ENCODE measurements at places on chromosomes 13 and 19. TPM values are rescaled to one million over a fixed set of nuclear protein-coding genes. Genes with fewer than 3 reads are reported as not detected.
A peak's percentile ranks its signal among the peaks of the same experiment; 100 is the strongest.

DNA sequence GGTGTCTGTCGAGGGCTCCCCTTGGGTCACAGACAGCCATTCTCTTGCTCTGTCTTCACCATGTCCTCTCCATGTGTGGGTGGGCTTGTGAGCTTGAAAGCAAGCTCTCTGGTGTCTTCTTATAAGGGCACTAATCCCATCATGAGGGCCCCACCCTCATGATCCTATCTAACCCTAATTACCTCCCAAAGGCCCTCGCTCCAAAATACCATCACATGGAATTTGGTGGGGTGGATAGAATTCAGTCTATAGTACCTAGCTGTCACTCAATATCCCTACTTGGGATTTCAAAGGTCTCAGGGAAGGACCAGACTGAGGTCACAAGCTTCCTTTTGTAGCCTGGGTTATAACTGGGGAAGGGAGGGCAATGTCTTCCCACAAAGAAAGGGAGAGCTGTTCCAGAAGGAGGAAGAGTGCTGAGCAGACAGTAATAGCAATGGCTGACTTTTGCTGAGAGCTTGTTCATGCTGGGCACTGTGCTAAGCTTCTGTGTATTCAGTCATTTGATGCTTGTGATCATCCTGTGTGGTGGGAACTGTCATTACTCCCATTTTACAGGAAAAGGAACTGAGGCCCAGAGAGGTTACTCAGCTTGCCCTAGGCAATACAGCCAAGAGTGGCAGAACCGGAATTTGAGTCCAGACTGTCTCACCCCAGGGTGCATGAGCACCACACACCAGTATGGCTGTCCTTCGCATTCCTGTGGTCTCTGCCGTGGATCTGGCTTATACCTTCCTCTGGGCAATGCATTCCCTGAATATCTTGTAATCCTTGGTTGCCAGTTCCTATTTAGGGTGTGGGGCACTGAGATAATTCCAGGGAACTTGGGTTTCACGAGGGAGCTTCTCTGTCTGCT, 8.2 kb downstream of the FXYD5 start:
- no peaks in the 10 kb centered on the region for H3K27me3 ChIP-seq
- H3K4me1 ChIP-seq = peaks cover 23% of the 10 kb centered on the region
- peak; percentile 8 for DNase-seq
- H3K27ac ChIP-seq = peak overlapping the region; percentile 64
- H3K4me3 ChIP-seq = no peak overlapping the region

GRCh38 chr13:49652355-49653305, 24.3 kb downstream of the ARL11 start:
- DNase-seq = no peak
- H3K36me3 ChIP-seq = no peaks in the 10 kb centered on the region
- H3K4me1 ChIP-seq = peaks cover 5% of the 10 kb centered on the region
- H3K4me3 ChIP-seq = no peak overlapping the region
- H3K27me3 ChIP-seq = no peaks in the 10 kb centered on the region

DNA sequence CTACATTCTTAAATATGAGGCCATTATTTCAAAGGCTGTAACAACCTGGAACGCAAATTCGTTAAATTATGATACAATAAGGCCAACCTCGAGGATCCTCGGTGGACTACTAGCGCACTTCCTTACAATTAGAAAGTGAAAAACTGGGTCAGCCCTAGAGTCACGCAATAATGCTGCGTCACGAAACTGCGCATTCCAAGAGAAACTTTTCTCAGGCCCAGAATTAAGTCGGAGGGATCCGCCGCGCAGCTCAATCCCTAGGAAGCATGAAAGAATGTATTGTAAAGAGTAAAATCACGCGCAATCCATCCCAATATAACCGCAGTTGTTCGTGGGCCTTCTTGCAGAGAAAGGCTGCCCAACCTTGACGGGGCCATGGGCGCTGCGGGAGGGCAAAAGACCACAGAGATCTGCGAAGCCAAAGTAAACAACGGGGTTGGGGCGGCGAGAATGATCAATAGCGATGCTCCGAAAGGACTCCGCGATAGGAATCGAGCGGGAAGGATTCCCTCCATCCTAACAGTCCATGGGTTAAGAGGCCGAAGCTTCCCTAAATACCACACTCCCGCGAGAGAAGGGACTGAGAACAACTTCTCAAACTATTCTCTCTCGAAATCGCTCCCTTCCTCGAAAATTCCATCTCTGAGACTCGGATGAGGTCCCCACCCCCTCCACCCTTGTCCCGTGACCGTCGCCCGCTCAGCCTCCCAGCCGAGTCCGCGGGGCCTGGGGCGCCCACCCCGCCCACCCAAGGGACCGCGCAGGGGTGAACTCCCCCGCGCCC, 564 bp downstream of the SPART start:
- H3K4me1 ChIP-seq = peaks cover 36% of the 10 kb centered on the region
- H3K36me3 ChIP-seq = no peaks in the 10 kb centered on the region
- no peak for DNase-seq
- peak overlapping the region; percentile 82 for H3K4me3 ChIP-seq

FAM124A gene
- total RNA-seq = not detected

GRCh38 chr13:35160896-35161295, 218.8 kb downstream of the NBEA start:
- H3K27me3 ChIP-seq = no peaks in the 10 kb centered on the region
- H3K4me3 ChIP-seq = no peak overlapping the region
- DNase-seq = no peak
- H3K27ac ChIP-seq = no peak overlapping the region

DNA sequence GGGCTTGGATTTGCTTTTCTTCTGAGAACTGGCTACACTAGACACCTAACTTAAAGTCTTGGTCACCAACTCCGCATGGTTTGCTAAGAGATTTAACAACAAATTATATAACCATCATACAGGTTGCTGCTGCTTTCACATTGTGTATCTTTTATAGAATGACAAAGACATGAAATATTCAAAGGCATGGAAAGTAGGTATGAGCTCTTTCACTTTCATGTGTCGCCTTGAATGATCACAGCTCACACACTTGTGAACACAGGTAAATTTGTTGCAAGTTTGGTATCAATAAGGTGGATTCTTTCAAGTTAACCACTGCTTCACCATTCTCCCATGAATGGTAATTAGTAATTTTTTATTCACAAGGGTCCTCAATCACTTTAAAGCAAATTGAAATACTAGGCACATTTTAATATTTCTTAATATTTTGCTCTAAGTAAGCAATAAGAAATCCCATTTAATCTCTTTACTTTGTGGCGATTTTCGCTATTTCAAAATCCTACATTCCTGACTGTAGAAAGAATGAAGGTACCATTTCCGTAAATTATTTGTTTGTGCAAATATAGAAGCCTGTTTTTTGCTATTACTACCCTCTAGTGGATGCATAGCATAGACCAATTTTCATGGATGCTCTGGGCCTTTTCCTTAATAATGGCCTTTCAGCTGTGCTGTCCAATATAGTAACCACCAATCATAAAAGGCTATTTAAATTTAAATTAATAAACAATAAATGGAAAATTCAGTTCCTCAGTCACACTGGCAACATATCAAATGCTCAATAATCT, 45.5 kb upstream of the FREM2 start:
- no peaks in the 10 kb centered on the region for H3K36me3 ChIP-seq
- no peaks in the 10 kb centered on the region for H3K4me1 ChIP-seq
- no peak for DNase-seq
- H3K27ac ChIP-seq = no peak overlapping the region
- no peak overlapping the region for H3K4me3 ChIP-seq

All from natural killer cell treated with Interleukin-12 subunit alpha and Interleukin-12 subunit beta and Interleukin-15 and Interleukin-18, amount 100 ng/mL, for 72 hours (primary cell).